ENCODE measurements at places on chromosomes 5 and 9.

DNA sequence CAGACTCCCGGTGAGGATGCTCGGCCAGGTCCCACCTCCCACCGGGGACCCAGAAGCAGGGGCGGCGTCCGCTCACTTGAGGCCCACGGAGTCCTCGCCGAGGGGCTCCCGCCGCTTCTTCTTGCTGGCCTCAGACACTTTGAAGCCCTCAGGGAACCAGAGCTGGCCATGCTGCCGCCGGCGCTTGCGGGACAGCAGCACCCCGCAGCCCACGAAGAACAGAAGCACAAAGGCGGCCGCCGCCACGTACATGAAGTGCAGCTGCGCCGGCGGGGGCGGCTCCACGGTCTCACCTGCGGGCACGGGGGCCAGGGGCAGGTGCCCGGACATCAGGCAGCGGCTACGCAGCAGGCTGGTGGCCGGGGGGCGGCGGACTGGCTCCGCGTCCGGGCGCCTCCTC, 19.4 kb upstream of the SEC16A start:
- DNase-seq = no peak

GRCh38 chr9:12846035-12846434, 71.2 kb downstream of the LURAP1L start:
- no peak for DNase-seq

GRCh38 chr5:57862471-57862911, 379.9 kb upstream of the ACTBL2 start:
- DNase-seq = no peak

DNA sequence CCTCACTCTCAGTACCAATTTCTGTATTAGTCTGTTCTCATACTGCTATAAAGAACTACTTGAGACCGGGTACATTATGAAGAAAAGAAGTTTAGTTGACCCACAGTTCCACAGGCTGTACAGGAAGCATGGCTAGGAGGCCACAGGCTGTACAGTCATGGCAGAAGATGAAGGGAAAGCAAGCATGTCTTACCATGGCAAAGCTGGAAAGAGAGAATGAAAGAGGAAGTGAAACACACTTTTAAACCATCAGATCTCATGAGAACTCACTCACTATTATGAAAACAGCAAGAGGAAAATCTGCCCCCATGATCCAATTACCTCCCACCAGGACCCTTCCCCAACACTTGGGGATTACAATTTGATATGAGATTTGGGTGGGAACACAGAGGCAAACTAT, 698.8 kb downstream of the CDH9 start:
- DNase-seq = no peak

DNA sequence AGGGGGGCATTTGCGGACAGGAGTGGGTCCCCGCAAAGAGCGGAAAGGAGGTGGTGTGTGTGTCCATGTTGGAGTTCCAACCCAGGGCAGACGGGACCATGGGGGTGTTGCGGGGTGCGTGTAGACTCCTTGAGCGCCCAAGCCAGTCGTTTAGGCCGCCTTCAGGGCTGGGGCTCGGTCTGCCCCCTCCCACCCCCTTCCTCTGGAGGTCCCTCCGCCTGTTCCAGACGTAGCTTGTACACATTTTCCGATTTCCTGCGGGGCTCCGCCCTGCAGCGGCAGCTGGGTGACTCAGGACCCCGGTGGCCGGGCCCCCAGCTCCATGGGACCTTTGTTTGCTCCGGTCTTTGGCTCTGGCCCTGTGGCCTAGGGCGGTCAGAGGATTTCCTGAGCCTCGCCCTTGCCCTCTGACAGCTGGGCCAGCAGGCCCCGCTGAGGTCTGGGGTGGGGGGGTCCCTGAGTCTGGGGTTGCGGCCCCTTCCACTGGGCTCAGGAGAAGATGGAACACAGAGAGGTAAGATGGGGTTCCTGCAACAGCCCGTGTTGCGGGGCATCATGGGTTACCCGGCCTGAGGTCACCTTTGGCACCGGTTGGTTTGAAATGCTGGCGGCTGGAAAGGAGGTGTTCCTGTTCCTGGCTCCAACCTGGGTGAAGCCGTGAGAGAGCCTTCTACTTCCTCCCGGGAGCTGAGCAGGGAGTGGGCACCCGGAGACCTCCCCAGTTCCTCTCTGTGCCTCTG, 1.5 kb downstream of the PKN3 start:
- peak; percentile 45 for DNase-seq

DNA sequence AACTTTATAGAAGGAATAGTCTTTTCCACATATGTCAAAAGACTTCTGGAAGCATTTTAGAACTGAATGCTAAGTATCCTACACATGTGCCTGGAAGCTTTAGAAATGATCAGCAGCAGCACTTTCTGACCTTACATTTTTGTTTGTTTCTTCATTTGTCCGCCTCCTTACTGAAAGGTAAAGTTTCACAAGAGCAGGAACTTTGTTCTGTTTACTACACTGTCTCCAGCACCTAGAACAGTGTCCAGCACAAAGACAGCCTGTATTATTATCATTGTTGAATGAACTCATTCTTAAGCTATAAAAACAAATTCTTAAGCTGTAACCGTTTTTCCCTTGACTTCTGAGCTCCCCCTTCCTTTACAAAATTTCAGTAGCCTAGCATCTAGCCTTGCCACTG, 14.8 kb downstream of the PIP5K1B start:
- DNase-seq = no peak

- DNase-seq = no peak
Observed at GRCh38 chr9:108755979-108756378, 99.8 kb downstream of the ACTL7B start.

GRCh38 chr5:51194671-51195070, 188.6 kb upstream of the ISL1 start:
- no peak for DNase-seq

DNA sequence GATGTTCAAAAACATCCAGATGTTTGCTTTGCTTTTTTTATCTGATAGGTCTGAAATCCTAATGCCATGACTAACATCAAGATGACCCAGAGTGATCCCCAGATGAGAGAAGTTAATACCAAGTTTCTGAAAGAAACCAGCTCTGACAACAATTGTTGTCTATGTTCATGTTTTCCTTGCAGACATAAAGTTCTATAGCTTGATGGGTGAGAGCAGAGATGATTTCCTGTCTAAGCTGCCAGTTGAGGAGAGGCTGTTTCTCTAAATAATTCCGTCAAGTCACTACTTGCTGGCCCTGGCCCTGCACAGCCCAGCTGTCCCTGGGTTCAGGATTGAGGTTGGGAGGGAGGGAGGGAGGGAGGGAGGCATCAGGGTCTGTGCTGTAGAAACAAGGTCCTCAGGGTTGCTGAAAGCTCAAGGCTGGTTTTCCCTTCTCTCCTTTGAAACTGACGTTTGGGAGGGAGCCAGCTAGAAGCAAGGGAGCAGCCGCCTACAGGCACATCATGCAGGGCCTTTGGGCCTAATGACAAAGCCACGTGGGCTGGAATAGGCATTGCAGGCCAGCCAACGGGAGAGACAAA, 3.9 kb downstream of the SPARC start:
- no peak for DNase-seq

GRCh38 chr9:75658301-75658905, 232.1 kb upstream of the PCSK5 start:
- DNase-seq = no peak

DNA sequence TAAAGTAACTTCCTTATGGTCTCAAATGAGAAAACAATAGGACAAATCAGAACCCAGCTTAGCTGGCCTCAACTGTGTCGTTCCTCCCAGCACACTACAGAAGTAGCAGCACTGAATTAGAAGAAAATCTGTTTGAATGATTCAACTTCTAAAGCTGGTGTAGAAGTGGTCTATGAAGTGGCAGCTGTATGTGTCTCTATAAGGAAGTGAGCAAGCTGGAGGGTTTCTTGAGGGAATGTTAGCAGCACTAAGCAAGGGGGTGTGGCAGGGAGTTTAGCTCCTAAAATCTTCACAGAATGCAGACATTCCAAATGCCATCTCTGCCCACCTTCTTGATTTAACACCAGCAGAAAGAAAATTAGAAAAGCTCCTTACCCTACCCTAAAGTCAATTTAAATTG, 4.1 kb downstream of the KLF9 start:
- no peak for DNase-seq

DNA sequence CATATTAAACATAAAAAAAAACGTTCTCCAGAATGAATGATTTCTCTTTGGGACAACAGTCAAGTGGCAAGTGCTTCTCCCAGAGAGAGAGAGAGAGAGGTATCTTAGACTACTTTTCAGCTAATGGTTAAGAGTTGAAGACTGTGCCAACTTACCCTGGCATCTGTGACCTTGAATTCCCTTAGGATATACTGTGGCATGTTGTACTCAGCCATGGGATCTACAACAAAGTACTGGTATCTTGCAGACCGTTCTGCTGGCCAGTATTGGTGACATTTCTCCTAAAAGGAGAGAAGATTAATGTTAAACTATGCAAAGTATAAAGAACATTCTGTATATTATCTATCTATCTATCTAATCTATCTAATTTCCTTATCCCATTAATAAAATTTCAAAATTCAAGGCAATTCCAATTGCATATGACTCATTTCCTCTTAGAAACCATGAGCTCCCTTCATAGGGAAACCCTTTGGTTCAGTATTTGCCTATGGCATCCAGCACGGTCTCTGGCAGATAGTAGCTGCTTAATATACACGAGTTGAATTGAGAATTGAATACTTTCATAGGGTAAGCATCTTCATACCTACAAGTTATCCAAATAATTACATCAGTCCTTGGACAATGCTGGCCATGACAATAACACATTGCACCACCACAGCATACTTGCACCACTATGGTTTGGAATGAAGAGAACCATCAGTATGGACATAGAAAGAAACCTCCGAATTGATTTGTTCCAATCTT, 539.4 kb upstream of the DMAC1 start:
- no peak for DNase-seq

DNA sequence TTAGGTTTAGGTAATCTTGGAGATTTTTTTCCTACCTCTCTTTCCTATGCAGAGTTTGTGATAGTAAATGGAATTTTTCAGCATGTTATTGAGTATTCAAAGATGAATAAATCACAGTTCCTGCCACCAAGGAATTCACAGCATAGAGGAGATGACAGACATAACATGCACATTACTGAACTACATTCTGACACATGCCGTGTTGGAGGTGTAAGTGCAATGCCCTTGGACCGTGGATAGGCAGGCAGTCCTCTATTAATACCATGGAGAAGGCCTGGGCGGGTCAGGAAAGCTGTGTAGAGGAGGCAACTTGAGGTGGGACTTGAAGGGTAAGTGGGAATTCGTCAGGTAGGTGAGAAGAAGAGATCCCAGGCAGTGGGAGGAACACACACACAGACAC, 43.9 kb downstream of the MCCC2 start:
- DNase-seq = no peak

- no peak for DNase-seq
Observed at GRCh38 chr5:89904442-89904841, 505.1 kb downstream of the CETN3 start.

- no peak for DNase-seq
Observed at GRCh38 chr9:135796784-135797485, 95.0 kb downstream of the KCNT1 start.

DNA sequence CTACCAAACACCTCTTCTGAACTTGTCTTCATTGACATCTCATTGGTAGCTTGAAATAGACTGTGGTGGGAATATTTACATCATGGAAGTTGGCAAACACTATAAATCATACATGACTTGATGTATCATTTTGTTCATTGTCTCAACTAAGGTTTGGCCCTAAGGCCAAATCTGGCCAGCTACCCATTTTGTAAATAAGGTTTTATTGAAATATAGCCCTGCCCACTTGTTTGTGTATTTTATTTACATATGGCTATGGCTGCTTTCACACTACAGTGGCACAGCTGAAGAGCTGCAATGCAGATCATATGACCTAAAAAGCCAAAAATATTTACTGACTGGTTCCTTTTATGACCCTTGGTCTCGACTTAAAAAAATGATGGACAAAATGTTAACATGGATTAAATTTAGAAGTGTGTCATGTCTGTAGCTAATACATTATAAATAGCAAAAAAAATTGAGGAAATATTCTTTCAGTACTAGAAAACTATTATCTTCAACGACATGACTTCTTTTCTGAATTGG, 22.1 kb downstream of the FAM240B start:
- DNase-seq = no peak

GRCh38 chr5:88518131-88519016, 249.7 kb upstream of the TMEM161B start:
- DNase-seq = no peak

DNA sequence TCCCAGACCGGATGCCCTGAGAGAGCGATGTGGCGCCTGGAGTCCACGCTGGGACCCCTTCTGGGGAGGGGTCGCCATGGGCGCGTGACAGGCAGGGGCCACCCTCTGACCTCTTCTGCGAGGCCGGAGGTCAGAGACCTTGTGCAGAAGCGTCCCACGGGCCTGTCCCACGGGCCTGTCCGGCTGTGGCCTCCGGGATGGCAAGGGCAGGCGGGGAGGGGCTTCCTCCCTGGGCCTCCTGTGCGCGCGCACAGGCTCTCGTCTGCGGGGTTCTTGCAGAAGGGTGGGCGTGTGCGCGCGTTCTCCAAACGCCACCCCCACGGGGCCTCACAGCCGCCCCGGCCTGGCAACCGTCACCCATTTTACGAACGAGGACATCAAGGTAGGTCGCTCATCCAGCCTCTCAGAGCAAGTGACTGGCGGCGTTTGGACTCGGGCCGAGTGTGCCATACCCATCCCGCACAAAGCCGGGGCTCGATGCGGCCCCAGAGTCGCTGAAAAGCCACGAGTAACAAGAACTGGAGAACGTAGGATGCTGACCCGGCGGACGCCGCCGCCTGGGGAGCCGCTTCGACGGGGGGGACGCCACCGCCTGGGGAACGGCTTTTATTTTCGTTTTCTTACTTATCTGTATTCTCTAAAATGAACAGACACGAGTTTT, 897 bp downstream of the AHRR start:
- no peak for DNase-seq

GRCh38 chr5:51661646-51662265, 278.5 kb downstream of the ISL1 start:
- no peak for DNase-seq

DNA sequence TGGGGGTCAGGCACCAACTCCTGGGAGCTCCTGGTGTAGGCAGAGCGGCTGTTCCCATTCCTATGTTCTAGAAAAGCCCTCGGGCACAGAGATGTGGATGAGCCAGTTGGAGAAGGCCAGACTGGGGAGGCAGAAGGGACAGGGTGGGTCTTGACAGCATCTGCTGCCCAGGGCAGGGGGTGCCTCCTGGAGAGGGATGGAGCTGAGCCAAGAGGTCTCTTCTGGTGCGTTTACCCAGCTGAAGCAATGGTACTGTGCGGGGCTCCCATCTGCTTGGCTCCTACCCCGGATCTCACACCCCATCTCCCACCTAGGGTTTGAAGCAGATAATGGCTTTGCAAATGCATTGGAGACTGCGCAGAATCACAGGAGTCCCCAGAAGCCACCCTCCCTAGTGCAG, 41.3 kb downstream of the SHB start:
- no peak for DNase-seq
